ENCODE measurements at places on chromosomes 13 and 19.

DNA sequence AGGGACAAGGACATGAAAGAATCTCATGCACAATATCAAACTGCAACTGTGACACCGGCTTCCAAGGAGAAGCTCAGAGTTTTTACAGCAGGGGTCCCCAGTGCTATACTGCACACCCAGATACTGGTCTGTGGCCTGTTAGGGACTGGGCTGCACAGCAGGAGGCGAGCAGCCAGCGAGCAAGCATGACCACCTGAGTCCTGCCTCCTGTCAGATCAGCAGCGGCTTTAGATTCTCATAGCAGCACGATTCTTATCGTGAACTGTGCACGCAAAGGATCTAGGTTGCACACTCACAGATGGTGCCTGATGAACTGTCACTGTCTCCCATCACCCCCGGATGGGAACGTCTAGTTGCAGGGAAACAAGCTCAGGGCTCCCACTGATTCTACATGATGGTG, 13.1 kb upstream of the CD22 start:
- DNase-seq = no peak

- no peak for DNase-seq
Measured at GRCh38 chr19:42293540-42293939, 8.4 kb upstream of the PRR19 start.

- no peak for DNase-seq
Measured at GRCh38 chr13:98310485-98311199, 133.6 kb upstream of the RNF113B start.

- DNase-seq = no peak
Measured at GRCh38 chr13:97493456-97493855, 59.5 kb downstream of the RAP2A start.

DNA sequence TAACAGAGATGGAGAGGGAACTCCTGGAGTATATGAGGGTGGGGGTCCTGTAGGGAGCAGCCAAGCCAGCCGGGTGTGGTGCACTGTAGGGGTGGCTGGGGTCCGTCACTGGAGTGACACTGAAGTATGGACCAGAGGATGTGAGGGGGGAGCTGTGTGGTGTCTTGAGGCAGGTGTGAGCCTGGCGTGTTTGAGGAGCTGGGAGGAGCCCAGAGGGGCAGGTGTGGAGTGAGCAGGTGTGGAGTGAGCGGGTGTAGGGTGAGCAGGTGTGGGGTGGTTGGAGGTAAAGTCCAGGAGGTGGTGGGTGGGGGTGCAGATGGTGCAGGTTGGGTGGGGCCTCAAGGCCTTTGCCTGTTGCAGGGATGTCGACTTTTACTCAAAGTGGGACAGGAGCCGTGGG, 5.9 kb downstream of the B3GNT8 start:
- peak; percentile 44 for DNase-seq
